ENCODE measurements at places on chromosomes 6 and 20. TPM values are rescaled to one million over a fixed set of nuclear protein-coding genes. Genes with fewer than 3 reads are reported as not detected.
A peak's percentile ranks its signal among the peaks of the same experiment; 100 is the strongest.

DNA sequence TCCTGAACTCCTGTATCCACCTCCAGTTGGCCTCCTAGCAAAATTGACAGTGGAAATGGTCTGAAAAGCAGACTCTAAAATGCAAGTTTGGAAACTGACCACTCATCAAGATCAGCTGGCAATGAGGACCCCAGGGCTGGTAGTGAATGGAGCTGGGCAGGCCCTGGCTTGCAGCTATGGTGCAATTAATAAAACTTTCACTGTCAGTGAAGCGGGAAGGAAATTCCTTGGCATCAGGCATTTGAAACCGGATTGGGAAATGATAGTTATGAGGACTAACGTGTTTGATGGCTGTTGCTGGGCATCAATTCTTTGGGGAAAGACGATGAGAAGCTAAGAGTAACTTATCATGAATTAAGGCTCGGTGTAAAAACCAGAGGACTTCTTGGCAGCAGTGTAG lies 19.1 kb downstream of the SIRPB1 start:
- DNase-seq: no peak

DNA sequence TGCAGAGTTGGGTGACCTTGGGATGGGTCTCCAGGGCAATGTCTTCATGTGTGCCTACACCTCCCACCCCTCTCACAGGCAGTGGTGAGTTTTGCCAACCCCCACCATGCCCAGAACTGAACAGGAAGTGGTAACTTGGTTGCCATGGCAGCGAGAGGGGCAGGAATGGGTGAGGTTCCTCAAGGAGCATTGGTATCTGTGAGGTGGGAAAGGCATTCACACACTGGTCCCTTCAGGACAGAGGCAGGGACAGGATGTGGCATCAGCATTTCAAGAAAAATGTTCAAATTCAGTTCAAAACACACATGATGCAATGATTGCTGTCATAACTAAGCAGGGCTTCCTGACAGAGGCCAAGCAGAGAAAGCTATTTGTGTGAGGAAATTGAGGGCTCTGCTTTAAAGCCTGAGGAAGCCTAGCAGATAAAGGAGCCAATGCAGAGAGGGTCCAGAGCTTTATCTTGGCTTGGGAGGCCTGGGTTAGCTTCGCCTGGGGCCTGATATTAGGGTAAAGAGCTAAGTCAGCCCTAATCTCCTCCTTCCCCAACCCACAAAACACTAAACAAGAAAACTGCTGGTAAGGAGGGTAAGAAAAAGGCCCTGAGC lies 551 bp downstream of the TREML2 start:
- peak; percentile 78 for DNase-seq

DNA sequence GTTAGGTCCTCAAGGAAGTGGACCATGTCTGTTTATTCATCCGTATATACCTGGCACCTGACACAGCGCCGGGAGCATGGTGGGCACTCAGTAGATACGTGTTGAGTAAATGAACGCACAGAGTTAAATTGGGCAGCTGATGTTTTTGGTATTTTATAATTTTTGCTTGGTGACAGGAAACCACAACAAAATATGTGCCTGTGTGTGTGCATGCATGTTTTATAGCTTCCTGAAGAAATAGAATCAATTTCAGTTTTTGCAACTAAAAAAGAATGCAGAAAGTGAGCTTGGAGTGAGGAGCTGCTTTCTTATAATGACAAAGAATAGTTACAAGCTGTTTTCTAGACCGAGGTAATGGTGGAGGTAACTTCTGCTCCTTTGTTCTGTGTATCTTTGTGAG lies 91.4 kb downstream of the PLCB4 start:
- DNase-seq: no peak

Gene KCNQ5
- 5.5 TPM for total RNA-seq

GRCh38 chr6:3515669-3516068 lies 58.8 kb upstream of the SLC22A23 start:
- no peak for DNase-seq

Gene IL17F
- total RNA-seq: 157 TPM

GRCh38 chr6:26342106-26343004 lies 22.6 kb upstream of the BTN3A2 start:
- DNase-seq: peak; percentile 63

DNA sequence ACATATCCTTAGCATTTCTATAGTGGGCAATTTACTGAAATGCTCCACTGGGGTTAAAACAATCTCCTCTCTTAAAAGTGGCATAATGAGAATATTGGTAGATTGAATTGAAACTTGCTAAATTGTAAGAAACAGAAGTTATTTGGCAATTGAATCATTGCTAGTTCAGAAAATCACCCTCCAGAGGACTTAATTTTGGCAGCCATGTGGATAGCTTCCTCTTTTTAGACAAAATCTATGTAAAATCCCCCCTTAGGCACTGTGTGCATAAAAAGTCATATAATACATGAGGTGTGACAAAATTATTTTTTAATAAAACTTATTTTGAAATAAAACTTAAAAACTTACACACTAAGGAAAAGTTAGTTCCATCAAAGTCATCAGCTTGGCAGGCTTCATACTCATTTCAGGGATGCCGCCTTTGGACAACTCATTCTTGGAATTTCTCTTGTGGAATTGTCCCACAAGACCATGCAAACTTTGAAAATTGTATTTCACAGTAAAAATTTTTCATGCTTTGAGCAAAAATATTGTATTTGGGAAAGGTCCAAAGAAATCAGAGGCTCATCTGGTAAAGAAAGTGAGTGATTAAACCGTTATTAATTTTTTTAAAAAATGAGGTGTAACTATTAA lies 473.0 kb downstream of the BCKDHB start:
- no peak for DNase-seq

DNA sequence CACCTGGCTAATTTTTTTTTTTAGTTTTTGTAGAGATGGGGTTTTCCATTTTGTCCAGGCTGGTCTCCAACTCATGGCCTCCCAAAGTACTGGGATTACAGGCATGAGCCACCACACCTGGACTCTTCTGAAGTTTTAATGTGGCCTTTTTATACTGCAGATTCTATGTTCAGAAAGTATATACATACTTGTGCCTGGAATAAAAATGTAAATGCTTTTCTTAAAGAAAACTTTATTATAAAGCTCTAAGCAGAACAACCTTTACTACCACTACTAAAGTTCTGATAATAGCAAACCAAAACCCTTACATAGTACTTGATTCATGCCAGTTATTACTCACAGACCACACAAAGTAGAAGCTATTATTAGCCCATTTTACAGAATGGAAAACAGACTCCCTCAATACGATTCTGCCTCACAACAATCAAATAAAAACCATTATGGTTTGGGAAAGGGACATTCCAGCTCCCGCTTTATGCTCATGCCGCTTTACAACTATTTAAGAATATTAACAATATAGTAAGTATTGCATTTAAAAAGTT lies 5.3 kb downstream of the PHIP start:
- DNase-seq: no peak

GRCh38 chr20:40313730-40314129 lies 375.3 kb downstream of the MAFB start:
- no peak for DNase-seq

- DNase-seq: no peak
These were observed 177.6 kb upstream of the LRFN2 start for GRCh38 chr6:40764726-40765125.

DNA sequence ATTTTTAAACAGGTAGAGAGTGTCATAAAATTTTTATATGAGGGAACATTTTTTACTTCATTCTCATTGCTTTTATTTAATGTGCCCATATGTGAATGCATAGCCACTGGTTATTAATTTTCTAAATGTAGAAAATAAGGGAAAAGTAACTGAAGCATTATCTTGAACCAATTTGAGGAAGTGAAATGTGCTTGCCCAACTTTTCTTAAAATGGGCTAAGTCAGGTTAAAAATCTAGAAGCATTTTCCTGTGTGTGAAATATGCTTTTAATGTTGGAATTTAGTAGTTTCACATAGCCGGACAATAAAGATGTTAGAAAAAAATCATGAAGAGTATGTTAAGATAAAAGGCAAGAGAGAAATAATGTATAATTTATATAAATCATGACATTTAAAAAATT lies 3.8 kb downstream of the SEC23B start:
- DNase-seq: no peak

- DNase-seq: peak; percentile 97
These were observed at the start of gene SUPT3H for GRCh38 chr6:45377554-45378333. Gene SUPT3H (minus strand): TSS chr6:45377934.

Gene USP49
- total RNA-seq: 7.3 TPM

- DNase-seq: no peak
These were observed 18.7 kb downstream of the SESN1 start for GRCh38 chr6:109075934-109076333.

DNA sequence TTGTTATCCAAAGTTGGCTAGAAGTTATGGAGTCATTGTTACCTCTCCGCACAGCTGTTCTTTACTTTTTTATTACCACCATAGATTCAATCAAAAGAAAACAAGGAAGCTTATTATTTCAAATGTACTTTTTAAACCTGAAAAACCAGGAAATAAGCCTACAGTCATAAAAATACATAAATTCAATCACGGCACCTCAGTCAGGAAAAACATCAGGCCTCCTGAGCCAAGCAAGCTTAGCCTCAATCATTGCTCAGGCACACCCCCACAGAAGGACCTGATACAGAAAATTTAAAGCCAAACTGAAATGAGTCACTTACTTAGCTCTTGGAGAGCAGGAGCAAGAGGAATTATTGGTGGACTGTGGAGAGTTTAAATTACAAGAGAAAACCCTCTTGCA lies 44.3 kb downstream of the MARCKS start:
- DNase-seq: no peak

DNA sequence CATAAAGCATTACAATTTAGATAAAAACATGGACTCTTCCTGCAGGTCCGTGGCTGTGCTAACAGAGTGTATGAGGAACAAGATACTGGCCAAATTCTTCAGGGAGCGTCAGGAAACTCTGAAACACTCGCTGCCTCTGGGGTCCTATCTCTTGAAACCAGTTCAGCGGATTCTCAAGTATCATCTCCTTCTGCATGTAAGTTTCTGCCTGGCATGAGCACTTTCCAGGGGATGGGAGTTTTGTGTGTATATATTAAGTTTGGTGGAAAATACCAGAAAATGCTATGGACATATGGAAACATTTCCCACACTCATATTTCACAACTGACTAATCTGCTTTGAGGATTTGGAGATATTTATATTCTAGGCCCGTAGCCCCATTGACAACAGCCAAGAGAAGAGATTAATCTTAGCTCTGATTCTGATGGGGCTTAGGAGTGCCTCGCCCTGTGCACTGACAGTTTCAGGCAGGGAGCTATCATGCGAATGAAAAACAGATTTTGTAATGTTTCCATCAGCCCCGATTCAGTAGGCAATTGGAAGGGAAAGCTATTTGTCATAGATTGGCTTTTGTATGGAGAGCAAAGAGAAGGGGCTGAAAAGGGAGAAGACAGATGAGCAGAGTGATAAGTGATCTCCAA lies 64.7 kb upstream of the MTHFD1L start:
- DNase-seq: no peak

- DNase-seq: no peak
These were observed 266.4 kb downstream of the SAMD5 start for GRCh38 chr6:147774856-147775255.

- DNase-seq: no peak
These were observed 25.9 kb downstream of the ACSS1 start for GRCh38 chr20:25032065-25032477.

DNA sequence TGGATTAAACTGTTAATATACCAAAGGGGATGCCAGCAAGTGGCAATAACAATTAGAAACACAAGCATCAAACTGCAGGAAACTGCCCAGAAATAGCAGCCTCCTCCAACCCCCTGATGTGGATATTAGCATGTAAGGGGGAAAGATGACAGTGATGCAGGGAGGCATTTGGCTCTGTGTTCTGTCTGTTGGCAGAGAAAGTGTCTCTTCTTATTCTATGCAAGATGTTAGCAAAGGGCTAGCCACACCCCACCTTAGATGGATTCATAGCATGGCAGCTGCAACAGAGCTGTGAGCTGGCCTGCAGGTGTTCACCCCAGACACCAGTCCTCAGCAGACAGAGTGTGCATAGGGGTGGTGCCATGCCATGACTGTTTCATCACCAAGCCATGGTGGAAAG lies 38.0 kb downstream of the SCP2D1 start:
- DNase-seq: no peak

DNA sequence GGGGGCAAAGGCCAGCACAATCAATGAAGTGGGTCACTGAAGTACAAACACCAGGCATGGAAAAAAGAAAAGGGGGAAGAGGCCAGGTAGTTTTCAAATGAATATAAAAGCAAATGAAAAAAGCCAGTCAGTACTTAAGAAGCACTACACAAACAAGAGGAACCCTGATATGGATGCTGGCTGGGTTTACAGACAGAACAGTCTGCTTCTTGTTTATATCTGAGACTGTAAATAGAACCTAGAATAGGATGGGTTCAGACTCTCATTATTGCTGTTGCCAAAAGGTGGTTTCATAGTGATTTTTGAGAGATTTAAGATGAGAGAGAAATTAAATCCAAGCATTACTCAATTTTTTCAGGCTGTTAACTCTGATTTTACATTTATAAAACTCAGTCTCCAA lies 24.1 kb downstream of the USP45 start:
- DNase-seq: no peak

Gene STX11
- total RNA-seq: 20.9 TPM

Gene SAMD3
- total RNA-seq: 2.4 TPM

DNA sequence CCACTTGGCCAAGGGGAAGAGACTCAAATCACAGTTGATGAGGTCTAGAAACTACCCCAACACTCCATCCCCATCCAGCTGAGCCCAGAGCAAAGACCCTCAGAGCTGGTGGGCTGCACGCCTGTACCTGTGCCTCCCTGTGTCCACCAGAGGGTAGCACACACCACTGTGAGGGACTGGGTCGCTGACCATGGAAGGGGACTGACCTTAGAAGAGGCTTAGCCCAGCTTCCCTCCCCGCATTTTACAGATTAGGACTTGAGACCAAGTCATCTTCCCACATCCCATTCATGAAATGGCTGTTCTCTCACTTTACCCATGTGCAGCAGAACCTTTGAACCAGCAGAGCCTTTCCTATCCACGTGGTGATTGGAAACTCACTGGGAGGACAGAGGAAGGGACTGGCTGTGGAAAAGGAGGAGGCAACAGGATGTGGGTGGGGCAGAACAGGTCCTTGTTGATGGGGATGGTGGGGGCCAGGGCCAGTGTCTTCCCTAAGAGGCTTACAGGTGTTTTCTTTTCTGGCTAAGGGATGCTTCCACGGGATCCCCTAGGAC lies 44.3 kb downstream of the CPXM1 start:
- peak; percentile 28 for DNase-seq

Gene ZNF322
- total RNA-seq: 8.4 TPM

DNA sequence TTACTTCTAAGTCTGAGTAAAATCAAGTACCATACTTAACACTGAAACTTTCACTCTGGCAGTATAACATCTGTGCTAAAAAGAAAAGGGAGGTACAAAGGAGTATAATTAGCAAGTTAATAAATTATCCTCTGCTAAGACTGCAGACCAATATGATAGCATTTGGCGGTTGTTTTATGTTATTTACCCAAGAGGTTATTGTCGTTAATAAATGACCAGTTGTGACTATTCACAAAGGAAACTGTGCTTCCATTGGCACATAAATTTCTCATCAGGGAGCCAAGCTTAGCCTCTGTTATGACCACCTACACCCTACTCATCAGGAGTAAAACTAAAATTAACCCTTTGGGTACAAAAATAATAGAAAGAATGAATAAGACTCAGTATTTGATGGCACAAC lies 86.5 kb downstream of the CRYBG1 start:
- DNase-seq: no peak

Gene RPS18
- 2,706 TPM for total RNA-seq

Measured in activated CD4-positive, alpha-beta T cell treated with anti-CD3 and anti-CD28 coated beads for 36 hours (primary cell).